Pancreas (tissue), 10 donors: ENCODE measurements at places on chromosomes 5 and 9. TPM values are rescaled to one million over a fixed set of nuclear protein-coding genes. Genes with fewer than 3 reads are reported as not detected.

Gene GCNT4
- total RNA-seq, result 2.9 TPM

Gene ITGA1
- total RNA-seq, result 6.3 TPM

GRCh38 chr5:93359296-93359959, 221.6 kb downstream of the NR2F1-AS1 start:
- no peak overlapping the region for H3K4me3 ChIP-seq
- H3K27me3 ChIP-seq, result no peaks in the 10 kb centered on the region
- no peak overlapping the region for H3K27ac ChIP-seq
- H3K4me1 ChIP-seq, result no peaks in the 10 kb centered on the region
- H3K36me3 ChIP-seq, result no peaks in the 10 kb centered on the region
- DNase-seq, result no peak

GRCh38 chr9:80041821-80042220, 470.1 kb downstream of the TLE4 start:
- H3K4me1 ChIP-seq, result no peaks in the 10 kb centered on the region
- H3K4me3 ChIP-seq, result no peak overlapping the region
- H3K27ac ChIP-seq, result no peak overlapping the region
- no peaks in the 10 kb centered on the region for H3K27me3 ChIP-seq
- no peaks in the 10 kb centered on the region for H3K36me3 ChIP-seq
- DNase-seq, result no peak
